H9 (cell line): ENCODE measurements at places on chromosomes 7 and 10.

- DNase-seq = no peak
These were observed 36.3 kb downstream of the CALML3 start for GRCh38 chr10:5560817-5561703.

DNA sequence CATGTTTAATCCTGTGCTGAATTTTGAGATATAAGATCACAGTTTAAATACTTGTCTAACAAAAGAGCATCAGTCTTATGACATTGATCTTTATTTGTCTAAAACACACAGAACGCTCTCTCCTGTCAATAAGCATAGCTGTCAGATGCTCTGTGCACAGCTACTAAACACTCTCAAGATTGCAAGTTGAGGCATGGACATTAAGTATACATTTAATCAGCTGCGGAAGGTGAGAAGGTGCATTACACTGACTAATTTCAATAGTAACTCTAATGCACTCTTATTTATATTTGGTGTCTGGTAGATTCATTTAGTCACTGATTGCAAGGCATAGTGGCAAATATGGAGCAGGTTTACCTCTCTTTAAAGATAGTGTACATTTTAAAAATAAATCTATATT lies 580.3 kb upstream of the NRP1 start:
- DNase-seq = no peak

- no peak for DNase-seq
These were observed 462 bp downstream of the KIAA1549 start for GRCh38 chr7:138980563-138981291.

DNA sequence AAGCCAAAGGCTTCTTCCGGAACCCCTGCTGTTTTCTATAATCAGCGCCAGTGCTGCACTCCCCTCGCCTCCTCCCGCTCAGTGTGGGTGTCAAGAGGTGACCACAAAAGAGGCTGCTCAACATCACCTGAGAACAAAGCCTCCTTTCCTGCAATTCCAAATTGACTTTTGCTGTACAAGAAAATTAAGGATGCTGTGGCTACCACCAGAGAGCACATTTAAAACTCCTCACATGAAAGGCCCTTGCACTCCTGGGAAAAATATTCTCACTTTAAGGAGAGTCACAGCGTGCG lies 96.4 kb downstream of the HIPK2 start:
- DNase-seq = no peak

DNA sequence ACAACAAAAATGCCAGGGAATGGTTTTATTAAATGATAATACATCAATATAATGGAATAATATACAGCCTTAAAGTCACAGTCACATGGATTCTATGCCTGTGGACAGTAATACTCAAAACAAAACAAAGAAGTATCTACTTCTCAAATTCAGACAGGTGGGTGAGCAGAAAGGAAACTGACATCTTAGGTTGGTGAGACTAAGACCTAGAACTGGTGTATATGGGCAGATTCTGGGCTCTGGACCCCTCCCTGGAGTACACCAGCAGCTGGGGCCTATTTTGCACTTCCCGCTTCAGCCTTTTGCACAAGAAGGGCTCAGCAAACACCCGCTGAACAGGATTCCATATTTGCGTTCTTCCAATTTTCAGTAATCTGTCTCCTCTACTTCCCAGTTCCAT lies 5.4 kb upstream of the FIS1 start:
- no peak for DNase-seq

- no peak for DNase-seq
These were observed 931 bp downstream of the PAPSS2 start for GRCh38 chr10:87660484-87661133.

GRCh38 chr7:37311355-37311754 lies 137.3 kb downstream of the ELMO1 start:
- DNase-seq = no peak

GRCh38 chr7:120405652-120406051 lies 132.7 kb downstream of the KCND2 start:
- no peak for DNase-seq

GRCh38 chr7:1090686-1091643 lies 3.1 kb downstream of the GPER1 start:
- DNase-seq = no peak

DNA sequence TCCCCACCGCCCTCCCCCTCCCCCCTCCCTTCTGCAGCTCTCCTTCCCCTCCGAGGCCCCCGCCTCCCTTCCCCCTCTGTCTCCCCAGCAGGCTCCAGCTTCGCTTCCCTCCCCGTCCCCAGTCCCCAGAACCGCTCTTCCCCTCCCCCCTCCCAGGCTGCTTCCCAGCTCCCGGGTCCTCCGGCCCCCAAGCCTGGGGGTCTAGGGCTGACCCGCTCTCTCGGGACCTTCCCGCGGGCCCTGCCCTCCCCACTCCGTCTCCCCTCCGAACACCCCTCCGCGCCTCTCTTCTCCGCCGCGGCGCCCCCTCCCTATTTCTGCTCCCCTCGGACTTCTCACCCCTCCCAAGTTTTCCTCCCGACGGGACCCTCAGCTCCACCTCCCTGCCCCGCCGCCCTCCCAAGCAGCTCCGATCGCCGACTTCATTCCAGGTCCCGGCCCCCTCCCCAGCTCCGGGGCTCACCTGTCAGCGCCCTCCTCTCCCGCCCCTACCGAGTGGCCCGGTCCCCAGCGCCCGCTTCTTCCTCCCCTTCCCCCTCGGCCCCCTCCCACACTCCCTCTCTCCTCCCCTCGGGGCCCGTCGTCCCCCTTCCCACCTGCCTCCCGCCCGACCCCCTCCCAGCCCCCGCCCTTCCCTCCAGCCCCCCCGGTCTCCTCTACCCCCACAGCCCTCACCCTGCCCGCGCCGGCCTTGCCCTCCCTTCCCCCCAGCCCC lies 990 bp downstream of the ZNF467 start:
- peak; percentile 54 for DNase-seq

DNA sequence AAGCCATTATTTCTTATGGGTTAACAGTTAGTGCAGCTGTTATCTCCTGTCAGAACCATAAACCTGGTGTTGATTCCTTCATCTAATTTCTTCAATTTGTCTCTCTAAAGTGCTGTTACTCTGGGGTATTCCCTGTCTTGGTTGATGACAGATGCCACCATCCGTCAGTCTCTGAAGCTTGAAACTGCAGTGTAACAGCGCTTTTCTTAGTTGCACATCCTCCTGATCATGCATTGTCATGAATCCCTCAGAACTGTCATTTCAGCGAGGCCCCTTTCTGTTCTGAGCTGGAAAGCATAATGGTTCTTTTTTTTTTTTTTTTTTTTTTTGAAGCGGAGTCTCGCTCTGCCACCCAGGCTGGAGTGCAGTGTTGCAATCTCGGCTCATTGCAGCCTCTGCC lies 193.9 kb downstream of the SDK1 start:
- DNase-seq = no peak
